ENCODE measurements at places on chromosomes 7 and 10.

DNA sequence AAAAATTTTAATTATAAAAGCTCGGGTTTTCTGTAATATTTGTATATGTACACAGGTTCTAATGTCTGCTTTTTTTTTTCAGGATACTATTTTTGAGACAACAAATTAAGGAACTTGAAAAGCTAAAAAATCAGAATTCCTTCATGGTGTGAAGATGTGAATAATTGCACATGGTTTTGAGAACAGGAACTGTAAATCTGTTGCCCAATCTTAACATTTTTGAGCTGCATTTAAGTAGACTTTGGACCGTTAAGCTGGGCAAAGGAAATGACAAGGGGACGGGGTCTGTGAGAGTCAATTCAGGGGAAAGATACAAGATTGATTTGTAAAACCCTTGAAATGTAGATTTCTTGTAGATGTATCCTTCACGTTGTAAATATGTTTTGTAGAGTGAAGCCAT is 57.9 kb upstream of the BAMBI start:
- no peak for DNase-seq

DNA sequence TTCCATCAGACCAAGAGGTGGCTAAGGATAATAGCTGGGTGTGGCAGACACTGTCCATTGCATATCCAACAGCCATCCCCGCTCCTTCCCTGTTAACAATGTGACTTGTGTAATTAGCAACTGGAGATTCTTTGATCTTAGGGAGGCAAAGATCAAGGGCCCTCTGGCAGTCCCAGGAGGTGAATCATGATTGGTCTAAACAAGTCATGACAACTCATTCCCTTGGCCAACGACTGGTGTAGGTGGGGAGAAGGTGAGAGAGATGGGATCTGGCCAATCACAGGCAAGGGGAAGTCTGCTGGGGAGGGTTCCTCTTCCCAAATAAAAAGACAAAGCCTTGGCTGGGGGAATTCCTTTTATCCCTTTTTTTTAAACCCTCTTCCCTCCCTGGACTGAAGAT is 46.2 kb upstream of the COMTD1 start:
- no peak for DNase-seq

DNA sequence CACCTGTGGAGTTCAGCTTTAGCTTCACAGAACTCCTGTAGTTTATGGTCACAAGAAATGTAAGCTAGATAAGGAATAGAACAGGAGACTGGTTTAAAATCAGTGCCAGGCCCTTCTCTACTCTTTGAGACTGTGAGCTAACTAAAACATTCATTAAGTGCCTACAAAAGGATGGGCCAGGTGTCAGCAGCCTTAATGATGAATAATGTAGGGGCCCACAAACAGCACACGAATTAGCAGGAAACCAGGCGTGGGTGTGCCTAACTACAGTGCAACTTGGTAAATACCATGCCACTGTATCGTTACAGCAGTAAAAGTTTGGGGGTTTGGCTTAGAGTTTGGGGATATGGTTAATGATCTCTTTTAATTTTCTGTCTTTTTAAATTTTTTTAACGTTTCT is 6.1 kb upstream of the ABLIM1 start:
- DNase-seq = no peak

DNA sequence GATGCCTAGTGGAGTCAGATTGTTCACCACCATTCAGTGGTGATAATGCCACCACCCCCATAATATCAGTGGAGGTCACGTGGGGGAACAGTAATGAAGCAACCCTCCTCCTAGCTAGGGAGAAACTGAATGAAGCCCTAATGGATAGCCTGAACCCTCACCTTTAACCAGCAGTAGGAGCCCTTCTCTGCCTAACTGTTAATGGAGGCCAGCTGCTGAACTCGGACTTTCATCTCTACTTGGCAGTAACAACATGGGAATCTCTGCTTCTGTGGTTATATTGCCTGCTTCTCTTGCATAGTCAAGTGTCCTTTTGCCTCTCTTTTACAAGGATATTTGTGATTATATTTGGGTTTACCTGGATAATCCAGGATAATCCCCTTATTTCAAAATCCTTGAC is 1097.9 kb downstream of the REEP3 start:
- DNase-seq = no peak

DNA sequence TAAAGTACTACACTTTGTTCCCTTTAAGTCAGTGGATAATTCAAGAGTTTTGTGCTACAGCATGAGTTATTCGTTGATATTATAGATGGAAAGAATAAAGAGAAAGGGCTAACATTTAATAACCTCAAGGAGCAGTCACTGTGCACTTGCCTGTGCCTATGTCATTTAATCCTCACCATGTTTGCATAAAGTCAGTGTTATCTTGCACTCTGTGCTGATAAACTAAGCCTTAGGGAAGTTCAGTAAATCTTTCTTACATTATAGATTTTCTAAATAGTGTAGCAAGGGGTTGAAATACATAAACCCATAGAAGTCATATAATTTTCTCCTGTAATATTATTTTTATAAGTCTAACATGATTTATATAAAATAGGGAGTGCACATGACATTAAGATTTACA is 103.1 kb downstream of the TMEM26 start:
- DNase-seq = no peak

DNA sequence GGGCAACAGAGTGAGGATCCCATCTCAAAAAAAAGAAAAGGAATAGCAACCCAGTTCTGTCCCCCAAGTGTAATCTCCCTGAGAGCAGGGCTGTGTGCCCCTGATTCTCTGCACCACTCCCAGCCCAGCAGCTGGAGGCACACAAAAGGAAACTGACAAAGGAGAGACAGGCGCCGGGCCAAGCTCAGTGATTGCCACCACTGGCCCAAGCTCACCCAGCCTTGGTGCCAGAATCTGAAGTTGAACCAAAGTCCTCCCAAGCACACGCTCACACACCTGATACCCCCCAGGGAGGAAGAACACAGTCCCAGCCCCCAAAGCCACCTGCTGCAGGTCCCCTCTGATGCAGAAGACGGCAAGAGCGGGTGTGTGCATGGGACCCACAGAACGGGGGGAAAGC is 50.3 kb downstream of the TNRC18 start:
- DNase-seq = no peak

DNA sequence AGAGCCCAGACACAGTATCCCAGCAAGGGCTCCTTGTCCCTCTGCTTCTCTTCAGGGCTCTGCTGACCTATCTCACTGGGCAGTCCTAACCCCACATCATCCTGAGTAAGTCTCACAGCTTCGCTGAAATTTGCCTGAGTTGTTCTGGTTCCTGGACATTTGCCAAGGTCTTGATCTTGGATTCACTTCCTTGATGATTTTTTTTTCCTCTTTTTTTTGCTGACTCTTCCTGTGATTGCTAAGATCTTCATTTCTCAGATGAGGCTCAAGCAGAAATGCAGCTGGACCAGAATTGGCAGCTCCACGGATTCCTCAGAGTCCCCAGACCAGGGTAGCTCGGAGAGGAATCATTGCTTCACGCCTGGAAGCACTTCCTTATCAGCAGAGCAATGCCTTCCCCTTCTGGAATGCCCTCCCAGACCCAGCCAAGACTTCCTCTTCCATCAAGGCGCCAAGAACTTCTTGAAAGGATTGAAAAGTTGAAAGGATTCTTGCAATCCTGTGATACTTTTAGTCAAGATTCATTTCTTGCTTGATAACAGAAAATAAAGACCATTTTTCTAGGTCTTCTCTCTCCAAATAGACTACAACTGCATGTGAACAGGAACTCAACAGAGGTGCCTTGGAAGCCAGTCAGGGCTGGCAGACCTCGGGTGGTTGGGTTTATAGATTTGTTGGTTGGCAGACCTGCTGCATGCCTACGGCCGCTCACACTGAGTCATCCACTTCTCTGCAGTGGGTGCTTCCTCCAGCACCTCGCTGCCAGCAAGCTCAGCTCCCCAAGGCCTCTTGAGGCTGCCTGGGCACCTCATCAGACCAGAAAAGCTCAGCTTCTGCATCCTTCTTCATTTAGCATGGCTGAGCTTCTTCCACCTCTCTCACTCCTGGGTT is 8.8 kb upstream of the AFAP1L2 start:
- DNase-seq = no peak

DNA sequence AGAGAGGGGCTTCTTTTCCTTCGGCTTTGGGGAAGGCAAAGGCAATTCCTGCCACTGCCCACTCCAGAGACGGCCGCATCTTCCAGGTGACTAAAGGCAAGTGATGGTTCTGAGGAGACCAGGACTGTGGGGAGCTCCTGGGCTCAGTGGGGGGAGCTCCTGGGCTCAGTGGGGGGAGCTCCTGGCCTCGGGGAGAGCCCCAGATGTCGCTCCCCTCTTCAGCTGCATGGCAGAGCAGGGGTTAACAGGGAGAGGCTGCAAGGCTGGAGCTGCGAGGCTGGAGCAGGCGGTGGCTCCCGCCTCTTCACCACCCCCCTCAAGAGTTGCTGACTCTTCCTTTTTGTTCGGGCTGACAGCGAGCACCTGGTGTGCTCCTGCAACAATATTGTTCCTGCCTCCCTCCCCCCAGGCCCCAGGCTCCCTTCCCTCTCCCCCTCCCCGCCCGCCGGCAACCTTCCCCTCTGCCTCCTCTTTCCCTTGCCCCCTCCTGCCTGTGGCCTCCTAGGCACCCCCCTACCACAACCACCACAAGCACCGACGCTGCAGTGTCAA is 56.3 kb upstream of the LBX1 start:
- DNase-seq = peak; percentile 95
